ENCODE measurements at places on chromosomes 5 and 9. TPM values are rescaled to one million over a fixed set of nuclear protein-coding genes. Genes with fewer than 3 reads are reported as not detected.

Gene WNT8A
- not detected for total RNA-seq

Gene SMIM32
- total RNA-seq = not detected

Gene EQTN
- total RNA-seq = not detected

Gene SLC25A48
- total RNA-seq = not detected

Gene FOXD4L4
- total RNA-seq = 0.14 TPM

Gene AMACR
- total RNA-seq = 10.0 TPM

Gene EGFLAM
- total RNA-seq = 10.1 TPM

Gene ECSCR
- total RNA-seq = not detected

Gene FAM240B
- total RNA-seq = not detected

Gene SLC28A3
- total RNA-seq = under 0.01 TPM

Gene MYO10
- 265 TPM for total RNA-seq

Gene TRPM3
- under 0.01 TPM for total RNA-seq

Gene NTRK2
- 0.14 TPM for total RNA-seq

Gene SLCO6A1
- 0.14 TPM for total RNA-seq

Gene TLX3
- total RNA-seq = not detected

Gene LTC4S
- 0.88 TPM for total RNA-seq

Gene CCNO
- total RNA-seq = 0.14 TPM

Gene STK32A
- 1.4 TPM for total RNA-seq

Gene COL15A1
- total RNA-seq = 5.4 TPM

Gene PCDHGB7
- total RNA-seq = 7.6 TPM

Gene ATP6V1G1
- total RNA-seq = 211 TPM

Gene TNFSF15
- 17.5 TPM for total RNA-seq

Gene PDGFRB
- 114 TPM for total RNA-seq

Gene HSPA4
- 155 TPM for total RNA-seq

Gene PITX1
- 76.3 TPM for total RNA-seq

Gene CDC25C
- total RNA-seq = 13.3 TPM

Gene GARIN3
- total RNA-seq = not detected

Gene ARL14EPL
- total RNA-seq = not detected

Gene PCDHGA4
- total RNA-seq = 5.0 TPM

Gene FAM81B
- total RNA-seq = not detected

Gene IL3
- not detected for total RNA-seq

Gene CATSPER3
- not detected for total RNA-seq

Gene SPACA9
- total RNA-seq = 2.0 TPM
